ENCODE measurements at places on chromosomes 6 and 20. TPM values are rescaled to one million over a fixed set of nuclear protein-coding genes. Genes with fewer than 3 reads are reported as not detected.

HEY2 gene
- polyA plus RNA-seq = 1.9 TPM

RIPOR3 gene
- polyA plus RNA-seq = 9.9 TPM

CST1 gene
- polyA plus RNA-seq = not detected

SDCBP2 gene
- polyA plus RNA-seq = 14.2 TPM

FRK gene
- 1.2 TPM for polyA plus RNA-seq

PKIB gene
- 3.0 TPM for polyA plus RNA-seq

PPP1R16B gene
- polyA plus RNA-seq = 2.6 TPM

ADGRG6 gene
- polyA plus RNA-seq = 6.4 TPM

OTOR gene
- polyA plus RNA-seq = not detected

HLA-G gene
- 8.9 TPM for polyA plus RNA-seq

NTSR1 gene
- polyA plus RNA-seq = 0.02 TPM

ETV7 gene
- polyA plus RNA-seq = 3.7 TPM

TRIM31 gene
- 1.4 TPM for polyA plus RNA-seq

Measured in lung (tissue), 17 donors.